ELR (cell line): ENCODE measurements at places on chromosomes 12 and 14.

- DNase-seq, result no peak
Measured at GRCh38 chr12:58028294-58028693, 86.9 kb downstream of the ATP23 start.

- peak; percentile 99 for DNase-seq
Measured at GRCh38 chr12:75690296-75690955, 179.0 kb upstream of the KRR1 start.

DNA sequence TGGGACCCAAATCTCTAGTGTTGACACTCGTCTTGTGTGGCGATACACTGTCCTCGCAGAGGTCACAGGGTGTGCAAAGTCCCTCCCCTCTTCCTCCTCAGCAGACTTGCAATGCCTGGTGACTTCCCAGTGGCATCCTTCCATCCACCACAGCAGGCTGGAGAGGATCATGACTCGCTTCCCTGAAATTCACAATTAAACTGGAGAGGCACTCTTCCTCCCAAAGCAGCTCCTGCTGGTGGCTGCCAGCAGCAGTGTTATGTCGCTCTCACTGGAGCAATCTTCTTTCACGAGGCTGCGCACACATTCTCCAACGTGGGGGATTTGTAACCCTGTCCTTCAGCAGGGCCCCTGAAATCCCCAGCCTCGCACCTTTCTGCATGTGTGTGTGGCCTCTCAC, 145.2 kb upstream of the TMCC3 start:
- peak; percentile 60 for DNase-seq

DNA sequence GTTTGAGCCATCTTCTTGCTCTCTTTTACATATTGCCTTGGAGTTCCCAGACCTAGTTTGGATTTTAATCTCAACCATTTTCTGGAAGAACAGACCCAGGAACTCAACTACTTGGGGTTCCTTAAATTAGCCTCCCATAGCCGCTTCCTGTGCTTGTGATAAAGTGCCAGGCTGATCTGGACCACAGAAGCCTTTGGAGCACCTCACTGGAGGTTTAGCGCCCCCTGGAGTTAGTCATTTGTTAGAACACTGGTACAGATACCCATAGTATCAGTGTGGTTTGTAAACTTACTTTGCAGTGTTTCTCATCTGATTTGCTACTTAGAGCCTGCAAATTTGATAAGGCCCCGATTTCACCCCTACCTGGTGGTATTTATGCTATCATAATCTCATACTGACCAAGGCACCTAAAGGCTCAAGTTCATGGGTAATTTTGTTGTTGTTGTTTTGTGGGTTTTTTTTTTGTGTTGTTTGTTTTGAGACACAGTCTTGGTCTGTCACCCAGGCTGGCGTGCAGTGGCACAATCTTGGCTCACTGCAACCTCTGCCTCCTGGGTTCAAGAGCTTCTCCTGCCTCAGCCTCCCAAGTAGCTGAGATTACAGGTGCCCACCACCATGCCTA, 3.7 kb downstream of the UNC119B start:
- peak; percentile 88 for DNase-seq

DNA sequence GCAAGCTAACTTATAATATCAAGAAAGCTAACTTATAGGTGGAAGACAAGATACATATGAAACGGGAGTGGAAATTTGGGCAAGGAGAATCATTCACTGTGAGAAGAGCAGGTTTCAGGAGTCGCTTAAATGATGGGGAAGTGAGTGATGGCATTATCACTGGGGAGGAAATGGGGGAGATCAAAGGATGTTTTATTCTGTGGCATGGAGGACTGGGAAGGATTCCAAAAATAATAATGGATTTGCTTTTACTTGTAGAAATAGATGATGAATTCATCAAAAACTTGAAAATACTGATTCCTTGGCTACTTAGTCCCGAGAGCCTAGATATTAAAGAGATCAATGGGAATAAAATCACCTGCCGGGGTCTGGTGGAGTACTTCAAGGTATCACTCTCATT, 47.8 kb downstream of the SAV1 start:
- DNase-seq, result peak; percentile 55

GRCh38 chr12:75568801-75569200, 57.4 kb upstream of the KRR1 start:
- no peak for DNase-seq

DNA sequence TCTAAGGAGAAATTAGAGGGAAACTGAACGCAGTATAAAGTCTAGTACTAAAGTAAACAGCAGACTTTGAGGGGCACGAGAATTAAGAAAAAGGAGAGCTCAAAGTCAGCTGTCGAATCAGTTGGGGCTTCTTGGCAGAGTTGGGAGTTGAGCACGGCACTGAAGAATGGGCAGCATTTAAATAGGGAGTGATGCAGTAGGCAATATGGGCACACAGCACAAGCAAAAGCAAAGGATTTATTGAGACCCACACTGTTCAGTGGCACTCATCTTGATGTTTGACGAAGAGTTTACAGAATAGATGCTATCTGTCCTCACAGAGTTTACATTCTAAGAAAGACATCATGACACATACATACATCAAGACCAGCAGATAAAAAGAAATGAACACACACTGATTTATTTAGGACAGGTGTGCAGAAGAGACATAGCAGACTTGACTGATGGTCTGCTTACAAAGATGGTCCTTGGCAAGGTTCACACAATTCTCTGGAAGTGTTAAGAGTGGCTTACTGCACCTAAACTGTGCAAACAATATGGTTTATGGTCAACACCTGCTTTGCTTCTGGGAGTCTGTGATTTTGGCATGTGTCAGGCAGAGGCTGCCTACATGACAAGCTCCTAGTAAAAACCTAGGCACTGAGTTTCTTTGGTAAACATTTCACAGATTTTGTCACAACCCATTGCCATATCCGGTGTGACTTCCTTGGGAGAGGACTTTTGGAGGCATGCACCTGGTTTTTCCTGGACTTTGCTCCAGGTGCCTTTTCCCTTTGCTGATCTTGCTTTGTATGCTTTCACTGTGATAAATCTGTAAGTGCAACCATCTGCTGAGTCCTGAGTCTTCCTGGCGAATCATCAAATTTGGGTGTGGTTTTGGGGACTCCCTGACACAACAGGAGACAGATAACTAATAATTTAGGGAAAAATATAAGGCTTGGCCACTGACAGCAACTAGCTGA, 26.3 kb downstream of the ALKBH1 start:
- peak; percentile 48 for DNase-seq

- DNase-seq, result no peak
Measured at GRCh38 chr12:92143258-92143657, 2.4 kb downstream of the BTG1 start.

- no peak for DNase-seq
Measured at GRCh38 chr12:53179687-53180219, 769 bp upstream of the ZNF740 start.

GRCh38 chr12:56387152-56387736, 24.6 kb upstream of the APOF start:
- DNase-seq, result no peak

DNA sequence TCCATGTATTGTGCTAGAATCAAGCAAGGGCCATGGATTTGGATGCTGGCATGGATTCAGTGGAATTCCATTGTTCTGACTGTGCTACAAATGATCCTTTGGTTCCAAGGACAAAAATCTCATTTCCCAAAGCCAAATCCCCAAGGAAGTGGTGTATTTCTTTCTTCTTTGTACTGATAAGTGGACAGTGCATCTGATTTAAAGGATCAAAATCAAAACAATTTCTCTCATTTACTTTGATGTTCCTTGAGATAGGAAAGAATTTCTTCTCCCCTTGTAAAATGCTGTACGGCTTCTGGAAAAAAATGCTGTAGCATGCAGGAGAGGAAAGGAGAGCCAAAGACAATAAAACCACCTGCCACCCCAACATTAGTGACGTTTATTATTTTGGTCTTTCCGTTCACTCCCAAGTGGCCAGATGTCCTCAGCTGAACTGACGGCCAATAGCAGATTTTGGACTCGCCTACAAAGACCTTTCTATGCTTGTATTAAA, 185.7 kb downstream of the PRKD1 start:
- peak; percentile 3 for DNase-seq

- peak; percentile 68 for DNase-seq
Measured at GRCh38 chr14:35818346-35819115, 7.6 kb upstream of the BRMS1L start.

DNA sequence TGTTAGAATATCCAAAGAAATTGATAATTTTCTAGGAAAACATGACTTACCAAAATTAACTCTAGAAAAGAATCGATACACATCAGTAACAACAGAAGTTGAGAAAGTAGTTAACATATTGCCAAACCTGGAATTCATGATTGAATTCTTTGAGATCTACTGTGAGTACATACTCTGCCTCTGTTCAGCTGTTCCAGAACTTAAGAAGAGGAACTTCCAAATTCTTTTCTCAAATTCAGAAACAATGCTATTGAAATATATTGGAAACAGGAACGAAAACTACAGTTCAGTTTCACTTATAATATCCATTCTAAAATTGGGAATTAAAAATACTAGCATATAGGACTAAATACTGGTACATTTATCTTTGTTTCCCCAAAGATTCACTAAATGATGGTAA, 57.9 kb downstream of the MARK3 start:
- no peak for DNase-seq

DNA sequence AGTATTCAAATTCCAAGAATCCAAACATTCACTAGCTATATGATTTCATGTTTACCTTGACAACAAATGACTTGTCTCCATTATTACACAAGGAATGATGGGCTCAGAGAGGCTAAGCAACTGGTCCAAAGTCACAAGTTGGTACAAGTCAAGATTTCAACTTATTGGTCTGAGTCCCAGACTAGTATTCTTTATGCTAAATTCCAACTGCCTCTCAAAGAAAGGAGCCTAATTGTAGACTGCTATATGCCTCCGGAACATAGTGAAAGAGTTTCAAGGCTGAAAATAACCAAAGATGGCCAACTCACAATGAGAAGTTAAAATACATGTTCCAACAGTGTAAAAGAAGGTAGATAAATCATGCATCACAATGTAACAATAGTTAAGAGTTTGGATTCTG, 7.5 kb downstream of the BTG1 start:
- DNase-seq, result no peak

- no peak for DNase-seq
Measured at GRCh38 chr12:104590022-104590421, 133.3 kb downstream of the CHST11 start.

GRCh38 chr12:131397493-131398181, 313.3 kb upstream of the SFSWAP start:
- DNase-seq, result no peak

GRCh38 chr12:69130064-69130463, 109.3 kb upstream of the CPSF6 start:
- DNase-seq, result peak; percentile 13

DNA sequence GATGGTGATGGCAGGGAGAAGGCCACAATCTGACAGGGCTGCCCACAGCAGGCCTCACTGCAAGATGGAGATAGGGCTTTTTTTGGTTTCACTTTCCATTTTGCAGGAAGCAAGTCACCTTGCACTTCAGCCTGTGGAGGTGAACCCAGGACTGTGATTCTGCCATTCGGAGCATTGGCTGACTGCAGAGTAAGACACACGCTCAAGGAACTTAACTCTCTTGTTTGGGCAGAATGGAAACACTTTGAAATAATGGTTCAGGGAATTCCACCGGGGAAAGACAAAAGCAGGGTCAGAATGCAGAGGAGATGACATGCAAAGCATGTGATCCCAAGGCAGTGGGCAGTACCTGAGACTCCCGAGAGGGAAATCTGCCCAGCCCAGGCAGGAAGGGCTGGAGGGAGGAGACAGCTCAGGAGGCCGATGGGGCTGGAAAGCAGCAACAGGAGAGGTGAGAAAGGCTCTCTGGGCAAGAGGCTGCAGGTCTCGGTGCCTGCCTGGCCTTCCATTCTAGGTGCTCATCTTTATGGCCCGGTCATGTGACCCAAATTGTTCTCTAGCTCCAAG, 58.7 kb upstream of the PRMT8 start:
- peak; percentile 7 for DNase-seq

DNA sequence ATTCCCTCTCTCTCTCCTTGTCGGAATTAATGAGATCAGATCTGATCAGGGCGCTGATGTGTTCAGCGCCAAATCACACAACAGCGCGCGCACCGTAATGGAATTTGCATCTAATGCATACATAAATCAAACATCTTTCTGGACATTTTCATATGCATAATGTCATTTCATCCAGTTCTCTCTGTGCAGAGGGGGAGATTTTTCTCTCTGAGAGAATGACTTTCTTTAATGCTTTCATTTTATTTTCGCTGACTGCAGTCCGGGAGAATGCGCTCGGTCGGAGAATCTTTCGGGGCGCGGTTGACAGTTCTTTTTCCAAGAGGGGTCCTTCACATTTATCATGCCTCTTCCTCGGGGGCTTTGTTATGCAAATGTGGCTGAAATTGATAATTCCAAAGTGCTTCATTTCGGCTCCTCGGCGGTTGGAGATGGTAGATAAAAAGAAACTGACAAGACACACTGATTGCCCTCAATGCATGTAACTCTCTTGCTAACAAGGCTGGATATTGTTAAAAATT, 615.9 kb downstream of the VRK1 start:
- DNase-seq, result no peak

DNA sequence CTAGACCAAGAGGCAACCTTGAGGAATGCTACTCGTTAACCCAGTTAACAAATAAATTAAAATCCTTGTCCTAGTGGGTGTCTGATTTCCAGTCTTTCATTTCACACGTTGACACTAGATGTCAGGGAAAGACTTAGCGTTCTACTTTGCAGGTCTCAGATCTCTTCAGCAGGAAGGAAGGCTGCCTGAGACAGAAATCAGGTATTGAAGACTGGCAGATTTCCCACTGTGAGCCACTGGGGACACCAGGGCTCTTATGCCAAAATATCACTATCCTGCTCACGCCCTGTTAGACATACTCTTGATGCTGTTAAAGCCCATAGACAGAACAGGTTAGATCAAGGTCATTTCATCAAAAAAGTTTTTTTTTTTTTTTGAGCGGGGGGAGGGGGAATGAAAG, 33.0 kb downstream of the EMP1 start:
- DNase-seq, result no peak

GRCh38 chr12:123089140-123089539, 61.8 kb downstream of the PITPNM2 start:
- DNase-seq, result no peak

- DNase-seq, result no peak
Measured at GRCh38 chr12:132052196-132052932, 91.8 kb downstream of the DDX51 start.

DNA sequence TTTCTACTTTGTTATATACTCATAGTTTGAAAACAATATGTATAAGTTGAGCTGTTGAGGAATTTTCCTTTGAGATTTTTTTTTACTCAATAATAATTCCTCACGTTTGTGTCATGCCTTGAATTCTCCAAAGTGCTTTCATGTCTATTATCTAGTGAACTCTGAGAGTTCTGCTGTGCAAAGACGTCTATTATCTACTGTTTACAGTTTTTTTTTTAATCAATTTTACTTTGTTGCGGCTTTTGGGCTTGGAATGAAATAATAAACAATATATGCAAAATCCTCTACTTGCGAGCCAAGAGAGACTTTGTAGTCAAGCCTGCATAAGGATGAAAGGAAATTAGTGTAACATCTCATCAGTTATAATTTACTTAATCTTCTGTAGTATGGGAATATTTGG, 107.2 kb upstream of the FRMD6 start:
- DNase-seq, result no peak

DNA sequence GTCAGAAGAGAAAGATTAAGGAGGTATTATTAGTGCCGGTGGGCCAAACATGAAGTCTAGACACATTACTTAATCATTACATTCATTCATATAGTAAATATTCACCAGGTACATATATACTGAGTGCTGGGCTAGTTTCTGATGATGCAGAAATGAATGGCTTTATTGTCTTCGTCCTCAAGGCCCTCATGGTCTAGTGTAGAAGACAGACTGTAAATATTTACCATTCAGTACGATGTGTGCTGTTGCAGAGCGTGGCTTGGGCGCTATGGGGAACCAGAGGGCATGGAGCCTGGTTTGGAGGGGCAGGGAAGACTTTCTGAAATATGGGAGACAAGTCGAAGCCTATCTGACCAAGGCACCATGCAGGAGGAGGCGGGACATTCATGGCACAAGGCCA, 37.0 kb upstream of the TCL1B start:
- no peak for DNase-seq
